ENCODE measurements at places on chromosomes 6 and 20.
A peak's percentile ranks its signal among the peaks of the same experiment; 100 is the strongest.

DNA sequence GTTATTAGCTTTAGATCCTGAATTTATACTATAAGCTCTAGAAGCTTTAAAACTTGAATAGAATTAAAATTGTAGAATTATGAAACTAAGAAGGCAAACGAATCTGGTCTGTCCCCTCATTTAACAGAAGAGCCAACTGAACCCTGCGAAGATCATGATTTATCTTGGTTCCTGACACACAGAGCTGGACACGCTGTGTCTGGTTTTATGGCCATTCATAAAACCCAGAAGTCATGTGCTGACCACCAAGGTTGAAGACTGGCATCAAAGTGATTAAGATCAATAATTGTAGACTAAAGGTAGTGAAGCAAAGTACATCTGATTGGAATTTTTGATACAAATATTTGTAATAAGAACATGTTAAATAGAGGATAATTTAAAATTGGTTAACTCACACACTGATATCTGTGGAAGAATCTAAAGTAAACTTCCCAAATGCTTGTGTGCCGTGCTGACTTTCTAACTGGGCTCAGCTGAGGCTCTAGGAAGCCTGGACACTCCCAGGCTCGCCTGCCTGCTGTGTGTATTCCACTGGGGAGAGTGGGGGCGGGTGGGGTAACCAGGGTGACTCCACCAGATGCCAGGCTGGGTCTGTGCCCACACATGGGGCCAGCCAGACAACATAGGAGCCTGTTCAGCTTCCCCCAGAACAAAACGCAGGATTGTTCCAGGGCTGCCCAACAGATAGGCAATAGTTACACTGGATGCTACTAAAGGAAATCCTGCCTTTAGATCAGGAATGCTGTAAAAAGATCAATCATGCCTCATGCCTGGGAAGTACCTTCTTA lies 42.1 kb upstream of the SLC22A3 start:
- DNase-seq = no peak

DNA sequence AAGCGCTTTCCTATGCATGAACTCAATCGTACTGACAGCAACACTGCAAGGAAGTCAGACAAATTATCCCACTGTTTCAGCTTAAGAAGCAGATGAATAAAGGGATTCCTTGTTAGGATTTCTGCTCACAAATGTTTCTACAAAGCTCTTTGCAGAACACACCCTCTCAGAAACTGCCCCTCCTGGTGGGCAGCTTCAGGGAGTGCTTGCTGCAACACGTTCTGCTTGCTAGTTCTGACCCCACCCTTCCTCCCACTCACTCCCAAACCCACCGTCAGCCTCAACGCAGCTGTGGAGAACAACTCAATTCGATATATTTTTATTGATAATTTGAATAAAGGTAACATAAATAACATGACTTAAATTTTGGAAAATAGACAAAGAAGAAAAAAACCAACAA lies 250.8 kb upstream of the PRDM1 start:
- DNase-seq = peak; percentile 39

DNA sequence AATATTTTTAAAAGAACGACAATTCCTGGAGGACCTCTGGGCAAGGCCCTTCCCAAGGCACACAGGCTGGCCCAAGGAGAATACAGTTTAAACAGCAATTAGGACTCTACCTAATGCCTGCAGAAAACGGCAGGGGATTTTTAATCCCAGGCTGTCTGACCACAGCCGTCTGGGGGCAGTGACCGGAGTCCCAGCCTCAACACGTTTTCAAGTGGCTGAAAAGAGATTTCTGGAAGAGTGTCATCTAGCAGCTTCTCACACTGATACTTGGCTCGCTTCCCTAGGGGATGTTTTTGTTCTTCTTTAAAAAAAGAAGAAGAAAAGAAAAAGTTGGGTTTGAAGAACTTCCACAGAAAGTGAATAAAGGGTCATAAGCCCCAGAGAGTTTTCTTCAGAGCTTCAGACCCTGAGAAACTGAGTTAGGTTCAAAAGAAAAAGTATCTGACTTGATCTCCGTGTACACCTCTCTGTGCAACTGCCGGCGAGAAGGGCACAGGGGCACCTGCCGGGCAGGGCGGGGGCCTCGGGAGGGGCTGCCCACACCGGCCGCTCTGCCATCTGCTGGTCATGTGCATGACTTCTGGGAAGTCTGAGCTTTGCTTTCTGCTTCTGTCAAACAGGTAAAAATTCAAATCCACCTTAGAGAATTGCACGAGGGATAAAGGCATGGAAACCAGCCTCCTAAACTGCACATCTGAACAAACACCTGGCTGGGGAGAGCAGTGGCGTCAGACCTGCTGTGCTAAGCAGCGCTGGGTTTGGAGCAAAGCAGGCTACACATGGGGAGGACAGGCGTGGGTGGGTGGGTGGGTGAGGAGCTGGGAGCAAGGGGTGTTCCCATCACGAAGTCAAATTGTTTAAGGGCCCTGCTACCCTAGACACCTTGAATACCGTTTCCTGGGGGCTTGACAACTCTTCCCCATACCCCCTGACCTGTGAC lies 33.0 kb downstream of the RRBP1 start:
- DNase-seq = peak; percentile 37

DNA sequence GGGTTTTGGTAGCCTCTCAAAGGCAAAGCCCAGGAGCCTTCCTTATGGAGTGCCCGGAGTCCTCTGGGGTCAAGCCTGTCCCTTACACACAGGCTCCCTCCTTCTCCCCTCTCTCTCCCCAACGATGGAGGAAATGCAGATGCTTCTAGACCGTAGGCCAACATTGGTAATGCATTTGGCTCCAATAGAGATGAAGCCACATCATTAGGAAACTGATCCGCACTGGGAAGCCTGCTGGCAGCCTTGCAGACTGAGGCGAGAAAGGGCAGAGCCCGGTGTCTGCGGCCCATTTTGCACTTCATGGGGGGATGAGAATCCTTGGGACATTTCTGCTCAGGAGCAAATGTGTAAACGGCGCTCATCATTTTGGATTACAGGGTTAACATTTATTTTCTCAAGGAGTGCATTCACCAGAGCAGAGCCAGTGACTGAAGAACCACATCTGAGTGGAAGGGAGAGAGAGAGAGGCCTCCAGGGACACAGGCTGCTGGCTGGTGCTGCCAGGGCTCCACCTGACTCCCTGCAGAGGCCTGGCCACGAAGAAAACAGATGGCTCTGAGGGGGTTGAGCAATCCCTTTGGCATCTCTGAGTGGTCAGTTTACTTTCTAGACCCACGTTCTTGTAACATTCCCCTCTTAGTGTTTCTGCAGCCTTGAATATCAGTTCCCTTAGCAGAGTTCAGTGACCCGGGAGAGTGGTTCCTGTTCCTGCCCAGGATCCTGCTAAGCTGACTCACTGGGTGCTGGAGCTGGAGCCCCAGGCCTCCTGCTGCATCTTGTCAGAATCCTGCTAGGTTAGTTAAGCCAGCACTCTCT lies 4.4 kb upstream of the CST3 start:
- no peak for DNase-seq

GRCh38 chr6:41502917-41503671 lies 43.1 kb upstream of the FOXP4 start:
- no peak for DNase-seq

DNA sequence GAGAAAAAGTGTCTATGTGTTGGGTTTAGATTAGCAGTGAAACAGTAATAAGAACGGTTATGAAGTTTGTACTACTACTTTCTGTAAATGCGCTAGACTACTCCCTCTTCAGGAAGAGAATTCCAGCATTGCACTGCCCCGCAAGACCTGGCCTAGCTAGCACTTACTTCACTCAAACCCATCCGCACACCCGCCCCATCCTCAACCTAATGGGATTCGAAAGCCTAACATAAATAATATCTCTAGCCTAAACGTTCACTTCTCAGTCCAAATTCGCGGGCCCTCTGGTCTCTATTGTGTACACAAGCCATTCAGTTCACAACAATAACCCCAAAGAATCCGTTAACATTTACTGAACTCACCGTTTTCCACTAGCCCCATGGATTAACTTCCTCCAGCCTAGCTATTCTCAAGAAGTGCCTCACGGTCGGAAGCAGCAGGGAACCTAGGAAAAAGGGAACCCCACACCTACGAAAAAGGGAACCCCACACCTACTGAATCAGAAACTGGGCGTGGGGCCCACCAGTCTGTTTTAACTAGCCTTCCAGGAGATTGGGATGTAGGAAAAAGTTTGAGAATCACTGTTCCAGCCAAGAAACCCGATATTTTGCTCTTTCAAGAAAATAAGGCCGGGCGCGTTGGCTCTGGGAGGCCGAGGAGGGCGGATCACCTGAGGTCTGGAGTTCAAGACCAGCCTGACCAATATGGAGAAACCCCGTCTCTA lies 45.4 kb upstream of the BTN3A2 start:
- no peak for DNase-seq

DNA sequence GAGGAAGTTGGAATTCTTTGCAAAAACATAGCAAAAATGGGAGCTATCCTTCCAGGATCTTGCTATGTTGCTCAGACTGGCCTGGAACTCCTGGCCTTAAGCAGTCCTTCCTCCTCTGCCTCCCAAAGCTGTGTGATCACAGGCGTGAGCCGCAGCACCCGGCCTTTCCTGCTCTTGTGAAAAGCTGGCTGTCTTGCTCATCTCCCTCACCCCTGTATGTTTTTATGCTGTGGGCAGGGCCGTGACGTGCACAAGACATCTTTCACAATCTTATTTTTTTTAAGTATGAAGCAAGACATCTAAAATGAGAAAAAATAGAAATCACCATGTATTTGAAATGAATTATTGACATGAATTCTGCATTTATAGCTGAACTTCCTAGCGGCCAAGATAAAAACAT lies 110.4 kb downstream of the SAMD5 start:
- no peak for DNase-seq

DNA sequence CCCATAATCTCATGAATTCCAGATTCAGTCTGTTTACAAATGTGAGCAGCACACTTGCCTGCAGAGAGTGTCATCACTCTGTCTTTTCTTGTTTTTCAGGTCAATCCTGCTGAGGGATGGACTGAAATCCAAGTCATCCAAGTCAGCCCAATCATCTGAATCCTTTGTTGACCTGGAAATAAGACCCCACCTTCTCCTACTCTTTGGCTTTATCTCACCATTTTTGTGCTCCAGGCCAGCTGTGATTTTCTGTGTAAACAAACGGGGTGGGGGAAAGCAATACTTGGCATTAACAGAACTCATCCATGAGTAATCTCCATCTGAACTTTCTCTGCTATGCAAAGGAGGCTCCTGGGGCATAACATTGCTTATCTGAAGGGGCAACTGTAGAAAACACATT lies 16.9 kb upstream of the GSTA4 start:
- DNase-seq = no peak

- no peak for DNase-seq
Measured at GRCh38 chr6:147909640-147910039, 401.1 kb downstream of the SAMD5 start.

GRCh38 chr6:80638213-80639055 lies 532.0 kb downstream of the BCKDHB start:
- no peak for DNase-seq

DNA sequence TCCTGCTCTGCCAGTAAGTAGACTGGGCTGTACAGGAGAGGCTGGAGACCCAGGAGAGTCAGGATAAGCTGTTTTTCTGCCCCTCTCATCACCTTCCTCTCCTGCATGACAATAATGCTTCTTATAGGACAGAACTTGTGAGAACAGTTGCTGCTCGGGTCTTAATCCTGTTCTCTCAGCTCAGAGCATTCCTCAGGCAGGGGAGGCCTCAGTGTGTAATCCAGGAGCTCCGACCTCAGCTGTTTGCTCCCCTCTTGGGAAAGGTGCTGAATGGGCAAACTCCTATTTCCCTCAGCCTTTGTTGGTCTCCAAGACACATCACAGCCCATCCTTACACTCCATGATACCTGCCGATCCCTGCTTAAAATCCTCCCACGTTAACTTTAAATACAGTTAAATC lies 134.9 kb upstream of the LRFN2 start:
- DNase-seq = no peak

DNA sequence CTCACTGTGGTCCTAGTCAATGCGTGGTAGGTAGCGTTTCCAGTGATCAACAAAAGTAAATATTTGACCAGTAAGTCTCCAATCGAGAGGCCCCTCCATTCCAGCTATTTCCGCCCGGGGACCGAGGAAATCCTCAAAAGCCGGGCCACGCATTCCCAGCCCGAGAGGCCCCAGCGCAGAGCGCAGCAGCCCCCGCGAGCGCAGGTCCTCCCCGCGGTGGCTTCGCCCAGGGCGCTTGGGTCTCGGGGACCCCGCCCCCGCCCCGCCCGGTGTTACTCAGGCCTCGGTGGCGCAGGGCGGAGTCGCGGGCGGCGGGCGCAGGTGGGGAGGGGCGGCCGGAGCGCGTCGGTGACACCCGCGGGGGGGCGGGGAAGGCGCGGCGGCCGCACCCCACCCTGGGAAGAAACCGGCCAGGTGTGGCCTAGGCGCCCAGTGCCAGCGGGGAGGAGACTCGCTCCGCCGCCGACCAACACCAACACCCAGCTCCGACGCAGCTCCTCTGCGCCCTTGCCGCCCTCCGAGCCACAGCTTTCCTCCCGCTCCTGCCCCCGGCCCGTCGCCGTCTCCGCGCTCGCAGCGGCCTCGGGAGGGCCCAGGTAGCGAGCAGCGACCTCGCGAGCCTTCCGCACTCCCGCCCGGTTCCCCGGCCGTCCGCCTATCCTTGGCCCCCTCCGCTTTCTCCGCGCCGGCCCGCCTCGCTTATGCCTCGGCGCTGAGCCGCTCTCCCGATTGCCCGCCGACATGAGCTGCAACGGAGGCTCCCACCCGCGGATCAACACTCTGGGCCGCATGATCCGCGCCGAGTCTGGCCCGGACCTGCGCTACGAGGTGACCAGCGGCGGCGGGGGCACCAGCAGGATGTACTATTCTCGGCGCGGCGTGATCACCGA lies at the start of gene DSP:
DSP (plus strand) TSS at position 497 of the 890 bp plus-strand sequence; CDS start at position 742, 245 bp downstream.
- no peak for DNase-seq

GRCh38 chr6:33868141-33868540 lies 64.3 kb upstream of the MLN start:
- no peak for DNase-seq

- peak; percentile 48 for DNase-seq
Measured at GRCh38 chr20:48750941-48751635, 76.7 kb downstream of the PREX1 start.

GRCh38 chr6:167677422-167677789 lies 149.3 kb upstream of the AFDN start:
- no peak for DNase-seq

- peak; percentile 18 for DNase-seq
Measured at GRCh38 chr20:37276494-37277252, 12.8 kb upstream of the MANBAL start.

DNA sequence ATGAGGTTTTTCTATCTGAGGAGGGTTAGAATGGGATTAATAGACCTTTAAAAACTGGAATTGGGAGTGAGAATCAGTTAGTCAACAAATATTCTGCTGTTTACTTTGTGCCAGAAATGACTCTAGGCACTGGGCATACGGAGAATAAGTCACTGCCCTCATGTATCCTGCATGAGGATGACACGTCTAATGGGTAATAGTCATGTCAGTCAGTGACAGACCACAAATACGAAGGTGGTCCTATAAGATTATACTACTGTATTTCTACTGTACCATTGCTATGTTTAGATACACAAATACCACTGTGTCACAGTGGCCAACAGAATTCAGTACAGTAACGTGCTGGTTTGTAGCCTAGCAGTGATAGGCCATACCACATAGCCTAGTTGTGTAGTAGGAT lies 30.7 kb downstream of the ZFAND3 start:
- DNase-seq = no peak

Measured in Jurkat, Clone E6-1 (cell line).